ENCODE measurements at places on chromosomes 2 and 18. TPM values are rescaled to one million over a fixed set of nuclear protein-coding genes. Genes with fewer than 3 reads are reported as not detected.

The EIF2B4 gene
- 43.9 TPM for total RNA-seq

The CGREF1 gene
- total RNA-seq, result 1.8 TPM

The HNMT gene
- total RNA-seq, result 11.6 TPM

The MAP3K19 gene
- total RNA-seq, result 1.1 TPM

The EFHD1 gene
- total RNA-seq, result 2.5 TPM
